ENCODE measurements at places on chromosomes 2 and 18.

DNA sequence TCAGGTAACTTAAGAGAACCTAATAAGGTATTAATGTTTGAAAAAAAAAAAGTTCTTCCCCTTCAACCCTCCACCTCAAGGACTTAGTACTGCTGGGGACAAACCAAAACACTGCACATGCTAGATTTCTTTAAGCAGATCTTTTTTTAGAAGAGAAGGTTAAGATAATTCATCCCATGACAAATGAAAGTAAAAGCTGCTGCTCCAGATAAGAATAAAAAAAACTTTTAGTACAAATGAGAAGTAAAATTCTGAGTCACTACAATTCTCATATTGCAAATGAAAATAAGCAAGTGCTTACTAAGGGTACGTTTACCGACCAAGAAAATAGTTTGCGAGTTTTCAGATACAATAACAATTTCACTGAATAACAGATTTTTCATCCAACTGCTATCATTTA is 8.9 kb downstream of the STAM2 start:
- no peak for DNase-seq

GRCh38 chr2:200515155-200515554 is 5.3 kb upstream of the KCTD18 start:
- DNase-seq, result no peak

GRCh38 chr2:84881581-84882413 is 913 bp upstream of the TRABD2A start:
- peak; percentile 82 for DNase-seq

DNA sequence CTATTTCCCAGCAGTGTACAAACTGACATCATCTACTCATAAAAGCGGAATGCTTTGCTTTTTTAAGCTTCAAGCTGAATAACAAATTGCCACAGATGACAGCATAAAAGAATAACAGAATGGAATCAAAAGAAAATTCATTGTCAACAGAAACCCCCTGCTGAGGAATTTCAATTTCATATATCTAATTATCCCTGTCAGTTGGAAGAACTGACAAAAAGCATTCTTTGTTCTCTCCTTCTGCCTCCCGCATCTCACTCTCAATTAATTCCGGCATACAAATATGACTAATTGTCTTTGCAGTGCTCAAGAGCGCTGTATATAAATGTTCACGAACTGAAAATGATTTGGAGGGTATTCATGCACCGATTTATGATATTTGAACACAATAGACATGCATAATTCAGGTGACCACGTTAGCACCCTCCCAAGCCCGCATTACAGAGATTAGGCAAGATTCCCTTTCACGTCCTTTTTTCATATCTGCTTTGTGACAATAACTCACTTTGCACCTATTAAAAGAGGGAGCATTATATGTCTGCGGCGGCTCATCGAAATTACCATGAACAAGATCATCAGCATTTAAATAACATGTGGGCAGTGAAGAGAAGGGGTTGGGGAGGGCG is 277.7 kb upstream of the SALL3 start:
- DNase-seq, result no peak

DNA sequence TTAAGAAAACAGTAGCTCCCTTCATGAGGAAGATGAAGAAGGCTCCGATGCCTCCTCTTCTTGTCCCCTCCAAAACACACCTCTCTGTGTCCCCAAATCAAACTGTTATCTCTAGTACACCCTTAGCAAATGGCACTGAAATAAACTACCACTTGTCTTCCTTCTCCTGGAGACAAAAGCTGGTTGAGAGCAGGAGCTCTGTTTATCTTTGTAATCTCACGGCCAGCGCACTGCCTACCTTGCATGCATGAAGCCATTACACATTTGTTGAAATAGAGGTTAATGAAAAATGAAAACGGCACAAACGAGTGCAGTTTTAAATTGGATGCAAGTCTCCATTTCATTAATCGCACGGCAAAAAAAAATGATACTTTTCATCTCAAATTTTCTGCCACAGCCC is 113.7 kb downstream of the EPB41L3 start:
- DNase-seq, result no peak

DNA sequence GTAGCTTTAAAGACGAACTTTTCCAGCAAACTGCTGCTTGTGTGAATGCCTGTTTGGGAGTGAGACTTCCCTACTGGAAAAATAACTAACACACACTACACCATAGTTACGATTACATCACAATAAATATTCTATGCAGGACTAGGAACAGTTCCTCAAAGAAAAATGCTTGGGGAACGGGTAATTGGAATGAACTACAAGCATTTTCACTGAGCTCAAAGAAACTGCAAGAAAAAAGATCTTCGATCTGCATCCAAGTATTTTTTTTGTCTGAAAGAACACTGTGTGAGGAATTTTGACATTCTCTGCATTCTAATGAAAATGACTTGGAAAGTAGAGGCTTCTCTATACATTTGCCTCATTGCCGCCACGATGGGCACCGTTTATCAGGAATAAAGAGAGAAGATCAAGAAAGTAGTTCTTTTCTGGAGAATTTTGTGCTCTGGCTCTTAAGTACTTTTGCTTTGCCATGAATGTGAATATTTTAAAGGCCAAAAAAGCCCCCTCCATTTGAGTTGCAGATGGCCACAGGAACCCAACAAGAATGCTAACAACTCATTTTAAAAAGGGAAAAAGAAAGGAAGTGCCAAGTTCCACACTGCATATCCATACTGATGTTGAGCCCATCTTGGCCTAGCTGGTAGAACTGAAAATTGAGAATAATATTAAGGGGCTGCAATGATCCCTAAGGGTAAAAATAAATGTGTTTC is 13.6 kb downstream of the LYPD1 start:
- no peak for DNase-seq

DNA sequence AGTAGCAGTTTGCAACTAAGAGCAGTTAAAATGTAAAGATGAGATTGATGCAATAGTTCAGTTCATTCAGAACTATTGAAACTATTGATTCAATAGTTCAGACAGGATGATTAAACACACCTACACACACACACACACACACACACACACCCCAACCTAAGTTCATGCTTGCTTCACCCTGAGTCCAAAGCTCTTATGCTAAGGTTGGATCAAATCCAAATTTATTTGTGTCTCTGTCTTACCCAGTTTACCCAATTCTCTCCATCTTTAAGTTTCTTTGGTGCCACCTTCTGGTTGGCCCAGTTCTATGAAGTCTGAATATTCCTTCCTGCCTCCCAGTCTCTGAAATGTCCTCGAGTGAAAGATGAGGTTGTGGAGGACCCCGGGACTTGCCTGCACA is 5.1 kb downstream of the SERPINB8 start:
- peak; percentile 32 for DNase-seq

DNA sequence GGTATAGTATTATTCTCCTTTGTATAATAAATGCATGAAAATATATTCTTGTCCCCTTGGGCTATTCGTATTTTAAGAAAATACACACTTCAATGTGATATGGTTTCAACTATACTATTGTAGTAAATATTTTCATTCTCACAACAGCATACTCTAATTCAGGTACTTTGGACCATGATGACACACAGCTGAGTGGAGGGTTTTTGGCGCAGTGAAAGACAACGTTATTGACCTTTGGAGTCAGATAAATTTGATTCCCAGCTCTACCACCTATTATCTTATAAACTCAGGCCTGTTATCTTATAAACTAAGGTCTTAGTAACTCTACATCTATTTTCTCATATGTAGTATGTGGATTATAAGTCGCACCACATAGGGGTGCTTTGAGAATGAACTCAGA is 895.9 kb upstream of the DDX18 start:
- DNase-seq, result no peak

GRCh38 chr2:24477229-24477628 is 13.8 kb upstream of the NCOA1 start:
- DNase-seq, result no peak

DNA sequence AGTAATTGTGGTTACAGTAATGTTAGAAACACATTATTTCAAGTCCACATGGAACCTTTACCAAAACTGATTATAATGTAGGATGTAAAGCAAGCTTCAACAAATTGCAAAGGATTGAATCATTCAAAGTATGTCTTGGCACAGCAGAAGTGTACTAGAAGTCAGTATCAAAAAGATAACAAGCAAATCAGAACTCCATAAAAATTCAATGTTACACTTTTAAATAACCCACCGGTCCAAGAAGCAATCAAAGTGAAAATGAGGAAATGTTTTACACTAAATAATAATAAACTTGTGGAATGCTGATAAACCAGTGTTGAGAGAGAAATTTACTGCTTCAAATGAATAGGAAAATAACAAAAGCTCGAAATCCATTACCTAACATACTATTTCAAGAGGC is 47.7 kb downstream of the TTC21B start:
- DNase-seq, result no peak

GRCh38 chr2:237352279-237352845 is 61.6 kb downstream of the COL6A3 start:
- no peak for DNase-seq

- DNase-seq, result peak; percentile 59
Observed at GRCh38 chr2:99865818-99866676, 276.3 kb downstream of the AFF3 start.

DNA sequence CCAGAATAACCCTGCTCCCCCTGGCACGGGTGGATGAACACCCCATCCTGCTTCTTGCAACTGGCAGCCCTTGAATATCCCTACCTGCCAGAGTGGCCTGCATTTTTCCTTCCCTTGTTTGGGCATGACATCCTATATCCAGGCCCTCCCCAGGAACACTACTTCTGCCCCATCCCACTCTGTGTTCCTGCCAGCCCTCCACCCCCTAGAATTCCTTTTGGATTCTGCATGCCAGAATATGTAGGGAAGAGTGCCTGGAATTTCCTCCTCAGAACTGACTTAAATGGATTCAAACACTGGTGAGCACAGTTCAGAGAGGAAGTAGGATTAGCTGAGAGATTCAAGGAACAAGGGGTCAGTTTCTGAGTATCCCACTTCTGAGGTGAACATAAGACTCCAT is 123.5 kb upstream of the PELI1 start:
- DNase-seq, result peak; percentile 59

- DNase-seq, result no peak
Observed at GRCh38 chr2:60525899-60526298, 27.6 kb downstream of the BCL11A start.

DNA sequence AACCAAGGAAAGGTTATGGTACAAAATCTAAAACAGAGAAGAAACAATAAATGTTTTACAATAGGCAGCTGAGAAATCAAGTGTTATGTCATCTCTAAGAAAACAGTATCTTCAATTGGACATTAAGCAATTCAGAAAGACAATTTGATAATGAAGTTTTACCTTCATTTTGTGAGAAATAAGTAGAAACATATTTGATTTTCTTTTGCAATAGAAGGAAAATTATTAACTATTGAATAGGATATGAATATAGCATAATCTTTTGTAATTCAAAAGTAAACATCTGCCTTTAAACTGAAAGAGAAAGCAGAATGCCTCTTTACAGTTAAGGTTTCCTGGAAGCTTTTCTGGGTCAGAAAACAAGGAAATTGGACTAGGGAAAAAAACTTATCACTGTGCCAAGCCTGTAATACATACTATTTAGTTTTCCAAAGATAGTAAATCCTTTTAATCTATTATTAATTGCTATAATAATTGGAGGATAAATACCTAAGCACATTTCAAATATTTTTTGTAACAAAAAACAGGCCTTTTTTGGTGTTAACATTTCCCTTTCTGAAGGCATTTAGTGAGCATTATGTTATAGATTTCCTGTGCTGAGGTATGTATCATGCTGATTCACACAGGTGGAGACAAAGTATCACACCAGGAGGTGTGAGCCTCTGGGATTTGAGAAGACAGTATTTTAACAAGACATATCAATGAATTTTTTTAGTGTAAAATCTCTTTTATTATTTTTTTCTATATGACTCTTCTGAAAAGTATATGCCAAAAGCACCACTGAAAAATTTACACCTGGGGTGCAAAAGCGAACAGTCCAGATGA is 947.0 kb upstream of the CDH2 start:
- DNase-seq, result peak; percentile 1

DNA sequence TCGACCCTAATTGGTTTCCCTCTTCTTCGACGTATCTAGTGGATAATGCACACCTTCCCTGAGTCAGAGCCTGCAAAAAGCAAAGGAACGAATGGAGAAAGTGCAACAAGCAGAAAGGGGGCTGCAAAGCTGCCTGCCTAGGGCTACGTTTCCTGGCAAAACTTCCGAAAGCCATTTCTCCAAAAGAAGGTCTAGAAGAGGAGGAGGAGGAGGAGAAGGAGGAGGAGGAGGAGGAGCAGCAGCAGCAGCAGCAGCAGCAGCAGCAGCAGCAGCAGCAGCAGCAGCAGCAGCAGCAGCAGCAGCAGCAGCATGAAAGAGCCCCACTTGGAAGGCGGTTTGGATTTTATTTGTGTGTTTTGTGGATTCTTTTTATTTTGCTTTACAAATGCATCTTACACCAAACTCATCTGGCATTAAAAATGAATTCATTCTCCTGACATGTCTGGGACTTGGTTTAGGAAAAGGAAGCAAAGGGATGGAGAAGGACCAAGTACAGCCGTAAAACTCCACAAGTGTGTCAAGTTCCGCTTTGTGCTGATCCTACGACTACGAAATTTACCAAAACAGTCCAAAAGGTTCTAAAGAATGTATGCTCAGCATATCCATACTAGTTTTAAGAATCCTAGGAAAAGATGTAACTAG is 2.0 kb downstream of the TCF4 start:
- DNase-seq, result no peak

GRCh38 chr2:4445821-4446220 is 742.4 kb downstream of the DCDC2C start:
- DNase-seq, result no peak

- peak; percentile 47 for DNase-seq
Observed at GRCh38 chr2:32357318-32358110, 691 bp downstream of the BIRC6 start.

DNA sequence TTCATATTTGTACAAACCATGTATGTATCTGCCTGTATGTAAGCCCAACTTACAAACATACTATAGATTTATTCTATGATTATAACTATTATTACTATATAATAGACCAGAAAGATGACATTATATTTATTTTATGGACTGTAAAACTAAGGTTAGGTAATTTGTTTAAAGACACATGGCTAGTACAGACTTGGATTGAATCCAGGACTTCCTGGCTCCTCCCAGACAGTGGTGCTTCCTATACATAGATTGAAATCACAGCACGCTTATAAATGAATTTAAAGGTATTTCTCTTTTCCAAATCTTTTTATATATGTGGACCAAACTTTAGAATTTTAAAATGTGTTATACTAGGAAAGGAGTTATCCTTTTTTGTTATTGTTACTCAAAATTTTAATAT is 151.6 kb upstream of the MYO3B start:
- no peak for DNase-seq

- DNase-seq, result no peak
Observed at GRCh38 chr2:96952976-96953610, 33.3 kb downstream of the FAM178B start.

GRCh38 chr2:201936817-201937216 is 96.8 kb upstream of the FZD7 start:
- no peak for DNase-seq

- no peak for DNase-seq
Observed at GRCh38 chr2:120622886-120623753, 112.5 kb upstream of the GLI2 start.

GRCh38 chr2:181760521-181760920 is 80.2 kb upstream of the NEUROD1 start:
- DNase-seq, result no peak
